Stimulated activated CD4-positive, alpha-beta T cell treated with anti-CD3 and anti-CD28 coated beads, Interleukin-1b, Interleukin-23, amount 100 ng/mL, for 1 hour (primary cell): ENCODE measurements at places on chromosomes 4 and X.

DNA sequence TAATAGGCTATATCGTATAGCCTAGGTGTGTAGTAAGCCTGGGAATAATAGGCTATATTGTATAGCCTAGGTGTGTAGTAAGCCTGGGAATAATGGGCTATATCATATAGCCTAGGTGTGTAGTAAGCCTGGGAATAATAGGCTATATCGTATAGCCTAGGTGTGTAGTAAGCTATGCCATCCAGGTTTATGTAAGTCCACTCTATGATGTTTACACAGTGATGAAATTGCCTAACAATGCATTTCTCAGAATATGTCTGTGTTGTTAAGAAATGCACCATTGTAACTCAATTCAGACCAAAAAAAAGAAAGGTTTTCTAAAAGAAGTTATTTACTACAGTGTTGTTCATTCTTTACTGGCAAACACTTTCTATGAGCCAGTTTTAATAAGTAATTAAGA is 1387.2 kb downstream of the STIM2 start:
- DNase-seq = no peak

GRCh38 chr4:54228056-54228527 is 1.0 kb upstream of the PDGFRA start:
- DNase-seq = no peak

GRCh38 chr4:27140486-27140885 is 279.8 kb downstream of the STIM2 start:
- no peak for DNase-seq

DNA sequence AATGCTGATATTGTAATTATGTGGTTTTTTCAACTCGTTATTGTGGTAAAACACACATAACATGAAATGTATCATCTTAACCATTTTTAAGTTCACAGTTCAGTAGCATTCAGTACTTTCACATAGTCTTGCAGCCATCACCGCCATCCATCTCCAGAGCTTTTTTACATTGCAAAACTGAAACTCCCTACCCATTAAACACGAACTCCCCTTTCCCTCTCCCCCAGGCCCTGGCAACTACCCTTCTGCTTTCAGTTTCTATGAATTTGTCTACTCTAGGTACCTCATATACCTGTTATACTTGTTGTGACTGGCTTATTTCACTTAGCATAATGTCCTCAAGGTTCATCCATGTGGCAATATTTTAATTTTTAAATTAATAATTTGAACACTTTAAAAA is 380.6 kb downstream of the MAPK10 start:
- no peak for DNase-seq

- DNase-seq = peak; percentile 3
Observed at GRCh38 chrX:130170752-130171445, 863 bp upstream of the RAB33A start.

- no peak for DNase-seq
Observed at GRCh38 chr4:13678186-13678924, 50.8 kb upstream of the BOD1L1 start.

DNA sequence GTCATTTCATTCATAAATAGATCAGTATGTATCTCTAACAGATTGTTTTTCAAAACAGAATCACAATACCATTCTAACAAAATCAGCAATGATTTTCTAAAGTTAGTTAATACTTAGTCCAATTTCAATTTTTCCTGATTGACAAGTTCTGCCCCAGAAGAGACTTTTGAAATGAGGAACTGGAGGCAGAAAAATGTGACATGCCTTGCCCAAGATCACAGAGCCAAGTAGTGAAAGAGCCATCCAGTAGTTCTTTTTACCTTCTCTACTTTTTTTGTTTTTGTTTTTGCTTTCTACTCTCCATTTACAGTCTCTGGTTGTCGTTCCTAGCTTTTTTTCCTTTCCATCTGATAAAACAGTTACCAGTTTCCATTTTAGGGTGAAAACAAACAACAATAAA is 129.3 kb upstream of the TMEM164 start:
- DNase-seq = no peak

DNA sequence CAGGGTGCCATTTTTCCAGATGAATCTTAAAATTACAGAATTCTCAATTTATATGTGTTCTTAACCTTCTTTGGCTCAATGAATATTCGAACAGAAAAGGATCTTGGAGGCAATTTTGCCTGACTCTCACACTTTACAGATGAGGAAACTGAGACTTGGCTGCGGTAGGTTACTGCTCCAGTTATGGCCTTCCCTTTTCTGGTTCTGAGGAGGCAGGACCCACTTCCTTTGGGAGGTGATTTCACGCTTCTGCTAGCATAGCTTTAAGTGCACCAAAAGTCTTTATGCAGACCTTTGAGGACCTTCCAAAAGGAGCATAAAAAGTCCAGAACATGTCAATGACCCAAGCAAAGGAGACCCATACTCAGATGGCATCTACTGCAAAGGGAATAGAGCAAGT is 44.7 kb upstream of the KLF3 start:
- DNase-seq = no peak

DNA sequence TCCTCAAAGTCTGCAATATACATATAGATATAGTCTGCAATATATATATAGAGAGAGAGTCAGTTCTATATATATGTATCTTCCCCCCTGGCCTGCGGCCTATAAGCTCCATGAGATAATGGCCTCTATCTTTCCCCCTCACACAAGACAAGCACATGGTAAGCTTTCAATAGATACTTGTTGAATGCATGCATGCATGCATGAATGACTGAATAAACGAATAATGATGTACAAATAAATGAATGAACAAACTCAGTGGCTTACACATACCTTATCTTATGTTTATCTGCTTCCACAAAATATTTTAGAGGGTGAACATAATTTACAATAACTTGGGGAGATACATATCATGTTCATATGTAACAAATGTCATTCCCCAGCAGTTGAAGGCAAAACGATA is 6.3 kb upstream of the GPM6A start:
- DNase-seq = no peak

DNA sequence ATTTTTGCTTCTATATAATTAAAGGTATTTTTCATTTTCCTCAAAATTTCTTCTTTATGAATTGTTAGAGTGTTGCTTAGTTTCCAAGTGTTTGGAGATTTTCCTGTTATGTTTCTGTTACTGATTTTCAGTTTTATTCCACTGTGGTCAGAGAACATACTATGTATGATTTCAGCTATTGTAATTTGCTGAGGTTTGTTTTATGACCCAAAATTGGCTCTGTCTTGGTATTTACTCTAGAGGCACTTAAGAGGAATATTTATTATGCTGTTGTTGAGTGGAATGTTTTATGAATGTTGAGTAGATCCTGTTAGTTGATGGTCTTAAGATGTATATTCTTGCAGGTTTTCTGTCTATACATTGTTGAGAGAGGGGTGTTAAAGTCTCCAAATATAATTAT is 263.5 kb downstream of the PABPC4L start:
- no peak for DNase-seq

- no peak for DNase-seq
Observed at GRCh38 chrX:40172401-40173142, 74.8 kb upstream of the BCOR start.

DNA sequence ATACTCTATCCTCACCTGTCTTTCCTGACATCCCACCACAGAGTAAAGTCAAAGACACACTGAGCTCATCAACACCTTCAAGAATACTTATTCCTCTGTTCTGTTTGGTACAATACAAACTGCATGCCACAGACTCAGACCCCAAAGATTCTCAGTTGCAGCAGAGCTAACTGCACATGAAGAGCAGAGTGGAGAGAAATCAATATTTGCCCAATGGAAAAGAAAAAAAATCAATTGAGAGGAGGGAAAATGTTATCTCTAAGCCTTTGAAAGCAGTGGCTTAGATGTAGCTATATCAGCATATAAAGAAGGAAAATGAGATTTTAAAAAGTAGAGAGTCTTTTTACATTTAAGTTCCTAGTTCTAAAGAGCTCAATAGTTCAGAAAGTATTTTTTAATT is 180.2 kb downstream of the NWD2 start:
- no peak for DNase-seq

DNA sequence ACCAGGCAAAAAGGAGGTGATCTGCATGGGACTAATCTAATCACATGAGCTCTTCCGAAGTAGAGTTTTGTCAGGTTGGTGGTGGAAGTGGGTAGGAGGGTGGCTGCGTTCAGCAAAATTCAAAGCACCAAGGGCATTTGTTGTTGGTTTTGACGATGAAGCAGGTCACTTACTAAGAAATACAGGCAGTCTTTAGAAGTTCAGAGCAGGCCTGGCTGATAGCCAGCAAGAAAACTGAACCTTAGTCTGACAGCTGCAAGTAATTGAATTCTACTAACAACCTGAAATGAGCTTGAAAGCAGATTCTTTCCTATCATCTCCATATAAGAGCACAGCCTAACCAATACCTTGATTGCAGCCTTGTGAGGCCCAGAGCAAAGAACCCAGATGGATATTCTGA is 505.8 kb downstream of the KLHL13 start:
- no peak for DNase-seq

- DNase-seq = peak; percentile 11
Observed at GRCh38 chr4:1347410-1347864, 429 bp downstream of the UVSSA start.

DNA sequence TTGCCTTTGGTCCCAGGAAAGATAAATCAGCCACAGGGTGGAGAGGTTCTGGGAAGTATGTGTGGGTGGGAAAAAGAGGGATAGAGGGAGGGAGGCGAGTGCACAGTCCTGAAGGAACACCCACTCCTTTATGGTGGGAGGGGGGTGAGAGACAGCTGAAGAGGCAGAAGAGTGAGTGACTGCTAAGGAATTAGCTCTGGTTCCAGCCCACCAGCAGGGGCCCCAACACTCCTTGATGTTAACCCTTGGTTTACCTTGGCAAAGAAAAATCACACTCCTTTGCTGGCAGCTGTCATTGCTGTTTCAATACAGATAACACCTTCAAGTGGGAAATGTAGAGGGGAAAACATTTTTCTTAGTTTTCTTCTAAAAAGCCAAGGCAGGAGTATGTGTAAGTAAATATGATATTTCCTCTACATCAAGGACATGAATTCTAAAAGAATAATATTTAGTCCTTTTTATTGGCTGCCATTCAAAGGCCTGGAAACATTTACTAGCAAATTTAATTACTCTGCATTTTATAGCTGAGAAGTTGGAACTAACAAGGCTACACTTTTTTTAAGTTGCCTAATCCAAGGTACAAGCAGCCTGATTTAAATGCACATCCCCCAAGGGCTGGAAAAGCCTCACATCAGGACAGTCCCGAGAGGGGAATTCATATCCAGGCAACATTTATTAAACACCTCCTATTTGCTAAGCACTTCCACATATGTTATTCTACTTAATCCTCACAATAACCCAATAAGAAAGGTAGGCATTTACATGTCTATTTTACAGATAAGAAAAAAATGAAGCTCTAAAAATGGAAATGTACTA is 81.7 kb downstream of the HS6ST2 start:
- no peak for DNase-seq

DNA sequence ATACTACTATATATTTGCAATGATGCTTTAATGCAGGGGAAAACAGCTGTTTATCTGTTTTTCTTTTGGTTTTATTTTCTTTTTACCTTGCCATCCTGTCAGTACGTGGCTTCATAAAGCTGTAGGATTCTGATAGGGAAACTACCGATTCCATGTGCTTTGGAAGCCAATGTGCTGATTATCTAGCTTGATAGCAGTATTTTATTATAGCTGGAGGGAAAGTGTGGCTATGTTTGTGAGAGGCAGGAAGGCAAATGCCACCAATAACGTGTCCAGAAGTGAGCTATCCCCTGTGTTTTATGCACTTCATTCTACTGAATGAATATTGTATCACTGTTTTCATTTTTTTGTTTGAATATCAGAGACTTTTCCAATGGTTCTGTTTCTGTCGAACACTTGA is 43.7 kb downstream of the IL15 start:
- no peak for DNase-seq

DNA sequence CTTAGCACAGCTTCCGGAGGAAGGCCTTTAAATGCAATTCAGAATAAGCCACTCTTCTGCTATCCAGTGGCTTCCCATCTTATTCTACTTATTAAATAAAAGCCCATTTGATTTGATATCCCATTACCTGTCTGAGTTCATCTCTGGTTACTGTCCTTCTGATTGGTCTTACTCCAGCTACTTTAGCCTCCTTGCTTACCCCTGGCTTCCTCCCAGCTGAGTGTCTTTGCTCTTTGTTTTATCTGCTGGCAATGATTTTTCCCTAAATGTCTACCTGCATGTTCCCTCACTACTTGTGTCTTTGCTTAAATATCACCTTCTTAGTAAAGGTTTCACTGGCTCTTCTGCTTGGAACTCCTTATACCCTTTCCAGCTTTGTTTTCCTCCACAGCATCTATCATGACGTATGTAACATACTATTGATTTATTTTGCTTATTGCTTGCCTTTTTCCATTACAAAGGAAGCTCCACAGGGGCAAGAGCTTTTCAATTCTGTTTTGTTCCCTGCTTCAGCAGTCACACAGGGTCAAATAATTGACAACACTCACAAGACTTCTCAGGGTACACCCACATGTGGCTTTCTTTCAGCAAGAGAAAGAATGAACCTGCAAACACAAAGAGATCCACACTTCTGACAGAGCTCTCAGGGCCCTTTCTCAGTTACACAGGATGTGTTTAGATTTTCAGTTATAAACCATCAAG is 63.8 kb downstream of the TBC1D19 start:
- DNase-seq = no peak

DNA sequence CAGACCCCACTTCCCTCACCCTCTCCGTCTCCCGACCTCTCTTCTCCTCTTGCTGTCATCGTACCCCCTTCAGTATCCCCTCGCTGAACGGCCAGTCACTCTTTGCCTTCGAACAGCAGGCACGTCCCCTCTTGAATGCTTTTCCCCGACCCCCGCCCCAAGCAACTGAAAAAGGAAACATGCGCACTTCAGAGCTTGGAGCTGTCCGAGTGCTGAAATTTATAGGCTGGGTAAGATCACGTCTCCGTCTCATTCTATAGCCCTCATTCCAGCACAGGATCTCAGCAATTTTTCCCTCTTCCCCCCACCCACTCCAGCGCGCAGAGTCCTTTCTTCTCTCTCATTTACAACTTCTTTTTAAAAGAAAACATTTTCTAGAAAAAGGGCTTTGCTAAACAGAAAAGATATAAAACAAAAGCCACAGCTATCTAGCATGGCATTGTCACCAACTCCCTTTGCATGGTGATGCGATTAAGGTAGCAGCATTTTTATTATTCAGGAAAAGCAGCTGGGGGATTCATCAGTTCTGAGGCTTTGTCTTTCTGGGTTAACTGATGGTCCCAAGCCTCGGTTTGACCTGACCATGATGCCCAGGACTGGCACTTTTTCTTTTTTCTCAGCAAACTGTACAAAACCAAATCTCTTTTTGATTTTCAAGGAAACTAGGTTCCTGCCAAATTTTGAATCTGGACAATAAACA is at the start of gene GLRA2:
TSS of gene GLRA2 (plus strand) at position 247 of the 700 bp plus-strand sequence. CDS start 522 bp downstream, outside the sequence.
- no peak for DNase-seq

- DNase-seq = no peak
Observed at GRCh38 chr4:60344908-60345307, 855.2 kb upstream of the ADGRL3 start.

GRCh38 chr4:112153211-112153791 is 8.0 kb downstream of the FAM241A start:
- no peak for DNase-seq

DNA sequence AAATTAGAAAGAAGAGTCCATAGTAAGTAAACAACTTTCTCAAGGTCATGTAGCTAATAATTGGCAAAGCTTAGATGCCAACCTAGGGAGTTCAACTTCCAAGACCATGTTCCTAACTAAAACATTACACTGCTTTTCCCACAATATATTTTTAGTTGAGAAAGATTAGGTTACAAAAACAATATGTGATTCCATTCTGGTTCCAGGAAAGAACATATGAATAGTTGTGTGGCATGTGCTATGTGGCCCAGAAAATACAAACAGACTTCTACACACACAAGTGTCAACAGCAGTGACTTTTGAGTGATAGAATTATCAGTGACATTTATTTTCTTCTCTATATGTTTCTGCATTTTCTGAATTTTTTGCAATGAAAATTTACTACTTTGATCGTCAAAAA is 62.7 kb upstream of the EDNRA start:
- DNase-seq = no peak
